B cell (primary cell): ENCODE measurements at places on chromosomes 3 and 15. TPM values are rescaled to one million over a fixed set of nuclear protein-coding genes. Genes with fewer than 3 reads are reported as not detected.
A peak's percentile ranks its signal among the peaks of the same experiment; 100 is the strongest.

The SQOR gene
- 24.3 and 25.6 TPM in 2 replicates for total RNA-seq

The TTLL3 gene
- total RNA-seq, result 84.5 and 84.6 TPM in 2 replicates

DNA sequence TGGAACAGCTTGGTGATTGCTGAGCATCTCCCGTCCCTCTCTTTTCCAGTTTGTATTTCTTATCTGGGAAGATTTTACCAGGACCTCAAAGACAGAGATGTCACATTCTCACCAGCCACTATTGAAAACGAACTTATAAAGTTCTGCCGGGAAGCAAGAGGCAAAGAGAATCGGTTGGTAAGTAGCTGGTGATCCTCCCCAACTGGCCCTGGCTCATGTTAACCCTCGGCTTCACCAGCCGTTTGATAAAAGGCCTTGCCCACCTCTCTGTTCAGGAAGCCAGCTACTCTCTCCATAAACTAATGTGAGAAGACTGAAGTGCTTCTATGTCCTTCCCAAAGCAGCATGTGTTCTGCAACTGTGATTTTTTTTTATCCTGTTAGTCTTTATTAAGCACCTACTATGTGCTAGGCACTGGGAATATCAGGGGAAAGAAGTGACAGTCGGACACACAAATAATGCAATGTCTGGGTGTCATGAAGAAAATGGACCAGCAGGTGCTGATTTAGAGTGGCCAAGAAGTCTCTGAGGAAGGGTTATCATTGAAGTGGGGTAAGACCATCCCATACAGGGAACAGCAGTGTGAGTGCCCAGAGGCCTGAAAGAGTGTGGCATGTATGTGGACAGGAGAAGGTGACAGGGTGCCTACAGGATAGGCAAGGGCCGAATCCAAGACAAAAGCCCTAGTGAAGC lies 1.2 kb downstream of the MANF start:
- no peak overlapping the region for H3K27ac ChIP-seq
- H3K4me3 ChIP-seq, result peak overlapping the region; percentile 91
- H3K36me3 ChIP-seq, result no peaks in the 10 kb centered on the region
- DNase-seq, result no peak
- H3K4me1 ChIP-seq, result peaks cover 30% of the 10 kb centered on the region

- no peak for DNase-seq
- no peak overlapping the region for H3K27ac ChIP-seq
- no peak overlapping the region for H3K4me3 ChIP-seq
- H3K27me3 ChIP-seq, result no peaks in the 10 kb centered on the region
- H3K4me1 ChIP-seq, result no peaks in the 10 kb centered on the region
Observed at GRCh38 chr3:195591220-195591619, 7.5 kb upstream of the APOD start.

DNA sequence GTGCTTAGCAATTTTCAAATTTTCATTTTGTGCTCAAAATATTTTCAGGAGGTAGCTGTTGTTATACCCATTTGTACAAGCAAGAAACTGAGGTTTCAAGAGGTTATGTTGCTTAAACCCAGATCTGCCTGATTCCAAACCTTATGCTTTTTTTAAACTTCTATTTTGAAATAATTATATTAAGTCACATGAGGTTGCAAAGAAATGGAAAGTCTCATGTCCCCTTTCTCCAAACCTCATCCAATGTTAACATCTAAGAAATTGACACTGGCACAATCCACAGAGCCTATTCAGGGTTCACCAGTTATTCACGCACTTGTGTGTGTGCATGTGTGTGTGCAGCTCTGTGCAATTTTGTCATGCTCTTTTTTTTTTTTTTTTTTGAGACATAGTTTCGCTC lies 35.1 kb downstream of the B3GNT5 start:
- peaks cover 11% of the 10 kb centered on the region for H3K4me1 ChIP-seq
- H3K36me3 ChIP-seq, result no peaks in the 10 kb centered on the region
- H3K4me3 ChIP-seq, result no peak overlapping the region
- H3K27ac ChIP-seq, result no peak overlapping the region

GRCh38 chr15:81000144-81000623 lies 539 bp upstream of the TLNRD1 start:
- H3K27ac ChIP-seq, result peak overlapping the region; percentile 94
- DNase-seq, result no peak
- H3K4me3 ChIP-seq, result peak overlapping the region; percentile 85
- no peaks in the 10 kb centered on the region for H3K27me3 ChIP-seq

- no peak for DNase-seq
- H3K4me3 ChIP-seq, result no peak overlapping the region
- H3K4me1 ChIP-seq, result peaks cover 11% of the 10 kb centered on the region
- H3K27me3 ChIP-seq, result no peaks in the 10 kb centered on the region
Observed at GRCh38 chr3:188568736-188569135, 414.8 kb downstream of the LPP start.
